Activated B cell treated with CpG ODN at 0.5 μM for 24 hours (primary cell): ENCODE measurements at places on chromosomes 6 and 20. TPM values are rescaled to one million over a fixed set of nuclear protein-coding genes. Genes with fewer than 3 reads are reported as not detected.

- no peaks in the 10 kb centered on the region for H3K27me3 ChIP-seq
- no peaks in the 10 kb centered on the region for H3K36me3 ChIP-seq
- H3K27ac ChIP-seq = no peak overlapping the region
Measured at GRCh38 chr20:60407938-60408337, 449.7 kb downstream of the CDH26 start.

DNA sequence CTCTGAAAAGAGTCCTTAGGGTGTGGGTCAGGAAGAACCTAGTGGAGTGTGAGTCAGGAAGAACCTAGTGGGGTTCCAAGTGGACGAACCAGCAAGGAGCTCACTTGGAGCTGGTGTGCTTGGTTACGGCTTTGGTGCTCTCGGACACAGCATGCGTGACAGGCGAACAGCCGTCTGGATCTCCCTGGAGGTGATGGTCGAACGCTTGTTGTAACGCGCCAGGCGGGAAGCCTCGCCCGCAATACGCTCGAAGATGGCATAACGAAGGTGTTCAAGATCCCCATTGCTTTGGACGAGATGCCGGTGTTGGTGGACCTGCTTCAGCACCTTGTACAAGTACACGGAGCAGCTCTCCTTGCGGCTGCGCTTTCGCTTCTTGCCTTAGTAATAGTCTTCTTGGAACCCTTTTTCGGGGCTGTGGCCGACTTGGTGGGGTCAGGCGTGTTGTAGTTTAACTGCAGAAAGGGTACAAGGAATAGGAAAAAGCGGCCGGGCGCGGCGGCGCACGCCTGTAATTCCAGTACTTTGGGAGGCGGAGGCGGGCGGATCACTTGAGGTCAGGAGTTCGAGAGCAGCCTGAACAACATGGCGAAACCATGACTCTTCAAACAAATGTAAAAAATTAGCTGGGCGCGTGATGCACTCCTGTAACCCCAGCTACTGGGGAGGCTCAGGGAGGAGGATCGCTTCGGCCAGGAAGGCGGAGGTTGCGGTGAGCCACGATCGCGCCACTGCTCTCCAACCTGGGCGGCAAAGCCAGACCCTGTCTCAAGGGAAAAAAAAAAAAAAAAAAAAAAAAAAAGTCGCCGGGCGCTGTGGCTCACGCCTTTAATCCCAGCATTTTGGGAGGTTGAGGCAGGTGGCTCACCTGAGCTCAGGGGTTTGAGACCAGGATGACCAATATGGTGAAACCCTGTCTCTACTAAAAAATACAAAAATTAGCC, 48.0 kb downstream of the OR2B2 start:
- peak; percentile 31 for DNase-seq
- peak overlapping the region; percentile 98 for H3K4me3 ChIP-seq
- H3K27me3 ChIP-seq = no peaks in the 10 kb centered on the region
- H3K36me3 ChIP-seq = peaks cover 7% of the 10 kb centered on the region

- H3K27ac ChIP-seq = no peak overlapping the region
- DNase-seq = no peak
- H3K36me3 ChIP-seq = no peaks in the 10 kb centered on the region
- peaks cover 13% of the 10 kb centered on the region for H3K27me3 ChIP-seq
- H3K4me1 ChIP-seq = no peaks in the 10 kb centered on the region
Measured at GRCh38 chr6:51866867-51867266, 220.5 kb downstream of the PKHD1 start.

NHLRC1 gene
- total RNA-seq = 0.88 and 1.2 TPM in 2 replicates

EYS gene
- total RNA-seq = not detected in 2 replicates
